Activated T-helper 2 cell treated with anti-CD3 and anti-CD28 coated beads, Interferon-gamma antibody, Interleukin-2, Interleukin-4, amounts not matched to agents 10 μg/mL and 5 μg/mL and 100 μg/mL, durations not matched to agents 14 hours and 24 hours and 36 hours (primary cell): ENCODE measurements at places on chromosomes 7 and 10. TPM values are rescaled to one million over a fixed set of nuclear protein-coding genes. Genes with fewer than 3 reads are reported as not detected.

DNA sequence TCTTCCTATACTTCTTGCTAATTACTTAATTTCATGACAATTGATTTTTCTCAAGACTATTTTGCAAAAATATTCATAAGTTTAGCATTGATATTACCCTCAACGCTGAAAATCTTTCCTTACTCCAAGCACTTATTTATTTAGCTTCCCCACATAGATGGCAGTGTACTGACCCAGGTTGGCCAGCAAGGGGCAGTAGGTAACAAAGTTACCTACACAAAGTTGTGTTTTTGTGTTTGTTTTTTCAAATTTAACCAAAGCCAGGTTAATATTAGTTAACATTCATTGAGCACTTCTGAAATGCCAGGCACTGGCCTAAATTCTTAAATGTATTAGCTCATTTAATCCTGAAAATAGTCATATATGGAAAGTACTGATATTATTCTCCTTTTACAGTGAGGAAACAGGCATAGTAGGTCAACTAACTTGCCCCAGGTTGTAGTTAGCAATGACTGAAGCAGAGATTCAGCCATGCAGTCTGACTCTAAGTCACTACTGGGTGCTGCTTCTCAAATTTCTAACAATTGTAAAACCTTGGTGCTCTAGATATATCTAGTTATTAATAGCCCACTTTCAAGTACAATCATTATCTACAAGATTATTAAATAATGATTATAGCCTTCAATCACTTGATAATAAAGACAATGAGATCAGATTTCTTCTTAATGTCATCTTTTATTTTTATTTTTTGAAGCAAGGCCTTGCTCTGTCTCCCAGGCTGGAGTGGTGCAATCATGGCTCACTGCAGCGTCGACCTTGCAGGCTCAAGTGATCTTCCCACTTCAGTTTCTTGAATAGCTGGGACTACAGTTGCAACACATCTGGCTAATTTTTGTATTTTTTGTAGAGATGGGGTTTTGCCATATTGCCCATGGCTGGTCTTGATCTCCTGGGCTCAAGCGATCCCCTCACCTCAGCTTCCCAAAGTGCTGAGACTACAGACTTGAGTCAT lies 5.8 kb upstream of the GGCT start:
- DNase-seq, result no peak

- DNase-seq, result no peak
Observed at GRCh38 chr7:83798489-83798888, 149.6 kb upstream of the SEMA3E start.

DNA sequence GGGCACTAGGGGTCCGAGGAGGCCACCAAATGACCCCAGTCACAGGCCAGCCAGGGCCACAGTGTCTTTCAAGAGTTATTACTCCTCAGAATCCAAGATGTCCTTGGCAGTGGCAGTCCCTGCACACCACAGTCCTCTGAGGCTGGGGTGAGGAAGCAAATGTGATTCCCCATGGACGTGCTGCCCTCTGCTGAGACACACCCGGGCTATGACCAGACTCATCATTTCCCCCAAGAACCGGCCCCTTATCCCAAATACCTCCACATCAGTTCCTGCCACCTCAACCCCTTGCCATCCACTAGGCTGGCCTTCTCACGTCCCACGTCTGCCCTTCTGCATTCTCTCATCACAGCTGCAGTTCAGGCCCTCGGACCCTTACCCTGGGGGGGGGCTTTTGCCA lies 5.0 kb downstream of the PRKAG2 start:
- no peak for DNase-seq

GRCh38 chr10:118721539-118721876 lies 33.3 kb downstream of the CACUL1 start:
- DNase-seq, result no peak

- no peak for DNase-seq
Observed at GRCh38 chr10:124088915-124089314, 4.5 kb downstream of the CHST15 start.

- DNase-seq, result no peak
Observed at GRCh38 chr7:73864981-73865711, 4.2 kb downstream of the TMEM270 start.

GRCh38 chr7:31894308-31894707 lies 175.9 kb downstream of the PDE1C start:
- DNase-seq, result no peak

- DNase-seq, result no peak
Observed at GRCh38 chr7:155038335-155038734, 31.8 kb upstream of the HTR5A start.

- DNase-seq, result no peak
Observed at GRCh38 chr7:98115746-98116525, 9.3 kb downstream of the LMTK2 start.

DNA sequence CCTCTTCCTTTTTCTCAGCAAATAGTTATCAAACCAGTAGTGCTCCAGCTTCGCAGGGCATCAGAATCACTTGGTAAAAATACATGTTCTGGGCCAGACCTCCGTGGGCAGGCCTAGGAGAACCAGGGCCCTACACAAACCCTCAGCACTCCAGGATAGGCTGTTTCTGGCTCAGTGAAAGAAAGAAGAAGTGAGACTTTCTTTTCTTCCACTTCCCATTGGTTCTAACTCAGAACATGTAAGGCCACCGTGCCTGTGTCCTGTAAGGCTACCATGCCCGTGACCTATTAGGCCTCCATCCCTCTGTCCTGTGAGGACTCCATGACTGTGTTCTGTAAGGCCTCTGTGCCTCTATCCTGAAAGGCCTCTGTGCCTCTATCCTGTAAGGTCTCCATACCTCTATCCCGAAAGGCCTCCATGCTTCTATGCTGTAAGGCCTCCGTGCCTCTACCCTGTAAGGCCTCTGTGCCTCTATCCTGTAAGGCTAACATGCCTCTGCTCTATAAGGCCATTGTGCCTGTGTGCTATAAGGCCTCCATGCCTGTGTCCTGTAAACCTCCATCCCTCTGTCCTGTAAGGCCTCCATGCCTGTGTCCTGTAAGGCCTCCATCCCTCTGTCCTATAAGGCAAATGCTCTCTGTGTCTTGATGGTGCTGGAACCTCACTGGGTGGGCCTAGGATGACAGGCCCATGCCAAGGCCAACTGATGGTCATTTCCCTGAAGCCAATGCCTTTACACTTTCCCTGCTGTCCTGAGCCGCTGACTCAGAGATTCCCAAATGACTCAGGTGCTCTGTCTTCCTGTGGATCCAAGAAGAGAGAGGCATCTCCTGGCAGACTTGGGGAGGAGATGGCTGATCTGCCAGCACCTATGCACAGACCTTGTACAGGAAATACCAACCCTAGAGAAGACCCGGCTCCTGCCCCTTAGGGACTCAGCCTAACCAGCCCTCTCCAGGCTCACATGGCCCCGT lies 96.6 kb upstream of the CACUL1 start:
- no peak for DNase-seq

- no peak for DNase-seq
Observed at GRCh38 chr7:84394219-84394618, 199.6 kb upstream of the SEMA3A start.

- DNase-seq, result no peak
Observed at GRCh38 chr10:35705051-35705450, 63.0 kb upstream of the FZD8 start.

The AKR1C3 gene
- 0.34 and 0.53 TPM in 2 replicates for total RNA-seq

The BLNK gene
- not detected in 2 replicates for total RNA-seq

The MYL10 gene
- total RNA-seq, result not detected in 2 replicates

The GIMAP4 gene
- 36.7 and 39.1 TPM in 2 replicates for total RNA-seq

The PTF1A gene
- not detected in 2 replicates for total RNA-seq

The LIPK gene
- not detected in 2 replicates for total RNA-seq
